ENCODE measurements at places on chromosomes 1 and 21.
A peak's percentile ranks its signal among the peaks of the same experiment; 100 is the strongest.

GRCh38 chr1:9399510-9400424 lies 107.1 kb downstream of the SPSB1 start:
- peak; percentile 39 for DNase-seq

GRCh38 chr1:75487399-75487798 lies 123.5 kb downstream of the SLC44A5 start:
- DNase-seq, result no peak

DNA sequence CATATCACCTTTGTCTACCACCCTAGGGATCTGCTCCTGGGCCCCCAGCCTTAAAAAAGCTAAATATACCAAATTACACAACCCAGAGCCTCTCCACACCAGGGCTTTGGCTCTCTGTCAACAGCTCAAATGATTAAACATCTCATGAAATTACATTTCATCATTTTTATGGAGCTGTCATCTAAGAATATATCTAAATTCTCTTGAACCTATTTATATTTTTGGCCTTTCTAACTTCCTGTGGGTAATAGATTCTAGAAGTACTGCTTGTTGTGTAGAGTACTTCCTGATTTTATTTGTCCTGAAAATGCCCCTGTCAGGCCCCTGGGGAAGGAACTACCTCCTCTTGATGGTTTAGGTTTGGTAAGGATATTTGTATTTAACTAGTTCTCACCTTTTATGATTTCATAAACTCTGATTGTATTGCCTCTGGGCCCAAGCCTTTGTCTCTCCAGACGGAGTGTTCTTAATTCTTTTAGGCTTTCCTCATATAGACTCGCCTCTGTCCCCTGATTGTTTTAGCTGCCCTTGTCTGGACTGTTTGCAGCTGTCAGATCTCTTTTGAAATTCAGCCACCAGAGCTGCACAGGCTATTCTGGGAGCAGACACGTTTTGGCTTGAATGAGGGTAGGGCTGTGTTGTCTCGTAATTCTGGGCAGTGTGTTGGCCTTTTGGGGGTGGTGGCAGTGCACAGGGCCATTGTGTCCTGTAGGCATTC lies 16.6 kb downstream of the MYOG start:
- peak; percentile 37 for DNase-seq

DNA sequence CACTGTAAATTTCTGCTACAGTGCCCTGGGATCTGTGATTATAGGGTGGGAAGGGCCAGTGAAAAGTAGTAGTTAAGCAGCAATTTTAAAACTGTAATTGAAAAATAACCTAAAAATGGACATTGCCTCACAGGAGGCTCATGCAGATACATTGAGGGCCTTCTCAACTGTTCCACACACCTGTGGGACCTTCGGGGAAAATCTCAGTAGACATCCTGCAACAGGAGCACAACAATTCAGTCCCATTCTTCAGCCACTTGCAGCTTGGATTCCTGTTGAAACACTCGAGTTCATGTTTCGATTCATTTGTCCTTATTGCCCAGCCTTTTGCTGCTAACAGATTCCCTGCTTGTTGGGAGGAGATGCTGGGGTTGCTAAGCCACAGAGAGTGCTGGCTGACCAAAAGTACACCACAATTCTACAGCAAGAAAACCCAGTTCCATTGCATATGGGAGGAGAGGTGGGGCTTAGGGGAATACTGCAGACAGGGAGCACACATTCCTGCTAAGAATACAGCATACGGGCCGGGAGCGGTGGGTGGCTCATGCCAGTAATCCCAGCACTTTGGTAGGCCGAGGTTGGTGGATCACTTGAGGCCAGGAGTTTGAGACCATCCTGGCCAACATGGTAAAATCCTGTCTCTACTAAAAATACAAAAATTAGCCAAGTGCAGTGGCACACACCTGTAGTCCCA lies 4.5 kb downstream of the TMCC2 start:
- DNase-seq, result no peak

DNA sequence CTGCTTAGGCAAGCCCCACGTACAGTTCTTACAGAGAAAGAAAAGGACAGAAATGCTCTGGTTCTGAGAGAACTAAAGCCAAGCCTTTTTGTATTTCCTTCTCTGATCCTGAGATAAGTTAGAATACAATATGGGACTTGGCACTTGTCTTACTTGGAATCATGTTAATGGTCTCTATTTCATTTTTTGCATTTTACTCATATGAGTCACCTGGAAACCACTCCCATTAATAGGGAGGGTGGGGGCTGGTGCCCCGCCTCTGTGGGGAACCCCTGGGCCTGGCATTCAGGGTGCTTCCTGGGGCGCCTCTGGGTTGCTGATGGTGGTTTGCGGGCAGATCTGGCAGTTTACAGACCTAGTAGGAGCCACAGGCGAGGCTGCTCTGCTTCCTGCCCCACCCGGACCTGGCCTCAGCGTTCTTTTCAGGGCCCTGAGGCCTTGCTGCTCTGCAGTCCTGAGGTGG lies 26.7 kb downstream of the TSPAN2 start:
- DNase-seq, result no peak

- no peak for DNase-seq
Observed at GRCh38 chr1:157648317-157648716, 50.4 kb upstream of the FCRL4 start.

- DNase-seq, result no peak
Observed at GRCh38 chr1:178513278-178513983, 522 bp downstream of the TEX35 start.

GRCh38 chr1:150257624-150258585 lies at the start of gene CA14:
Gene CA14, plus strand, starts transcription at chr1:150257774. Its CDS starts 355 bp downstream, at chr1:150258129.
- no peak for DNase-seq

DNA sequence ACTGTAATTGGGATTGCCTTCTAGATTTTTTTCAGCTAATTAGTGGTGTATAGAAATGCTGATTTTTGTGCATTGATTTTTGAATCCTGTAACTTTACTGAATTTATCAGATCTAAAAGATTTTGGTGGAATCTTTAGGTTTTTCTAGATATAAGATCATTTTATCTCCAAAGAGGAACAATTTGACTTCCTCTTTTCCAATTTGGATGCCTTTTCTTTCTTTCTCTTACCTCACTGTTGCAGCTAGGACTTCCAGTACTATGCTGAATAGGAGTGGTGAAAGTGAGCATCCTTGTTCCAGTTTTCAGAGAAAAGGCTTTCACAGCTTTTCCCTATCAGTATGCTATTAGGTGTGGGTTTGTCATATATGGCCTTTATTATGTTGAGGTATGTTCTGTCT lies 53.6 kb downstream of the TESK2 start:
- DNase-seq, result no peak

DNA sequence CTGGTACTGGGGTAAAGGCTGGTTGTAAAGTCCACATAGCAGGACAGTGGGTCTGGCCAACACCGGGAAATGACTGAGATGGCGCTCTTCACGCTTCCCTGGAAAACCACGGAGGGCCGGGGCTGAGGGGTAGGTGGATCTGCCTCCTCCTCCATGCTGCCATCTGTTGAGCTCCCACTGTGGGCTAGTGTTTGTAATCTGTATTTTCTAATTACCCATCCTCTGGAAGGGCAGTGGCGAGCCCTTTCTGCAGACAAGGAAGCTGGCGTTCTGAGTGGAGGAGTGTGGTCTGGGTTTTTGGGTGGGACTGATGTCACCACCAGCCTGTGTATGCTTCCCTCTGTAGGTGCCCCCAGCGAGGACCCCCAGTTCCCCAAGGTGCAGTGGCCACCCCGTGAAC lies 34.1 kb upstream of the LHX4 start:
- DNase-seq, result no peak

- peak; percentile 35 for DNase-seq
Observed at GRCh38 chr21:45153358-45154318, 79.3 kb downstream of the ADARB1 start.

- DNase-seq, result no peak
Observed at GRCh38 chr1:180178511-180179161, 24.0 kb downstream of the QSOX1 start.

DNA sequence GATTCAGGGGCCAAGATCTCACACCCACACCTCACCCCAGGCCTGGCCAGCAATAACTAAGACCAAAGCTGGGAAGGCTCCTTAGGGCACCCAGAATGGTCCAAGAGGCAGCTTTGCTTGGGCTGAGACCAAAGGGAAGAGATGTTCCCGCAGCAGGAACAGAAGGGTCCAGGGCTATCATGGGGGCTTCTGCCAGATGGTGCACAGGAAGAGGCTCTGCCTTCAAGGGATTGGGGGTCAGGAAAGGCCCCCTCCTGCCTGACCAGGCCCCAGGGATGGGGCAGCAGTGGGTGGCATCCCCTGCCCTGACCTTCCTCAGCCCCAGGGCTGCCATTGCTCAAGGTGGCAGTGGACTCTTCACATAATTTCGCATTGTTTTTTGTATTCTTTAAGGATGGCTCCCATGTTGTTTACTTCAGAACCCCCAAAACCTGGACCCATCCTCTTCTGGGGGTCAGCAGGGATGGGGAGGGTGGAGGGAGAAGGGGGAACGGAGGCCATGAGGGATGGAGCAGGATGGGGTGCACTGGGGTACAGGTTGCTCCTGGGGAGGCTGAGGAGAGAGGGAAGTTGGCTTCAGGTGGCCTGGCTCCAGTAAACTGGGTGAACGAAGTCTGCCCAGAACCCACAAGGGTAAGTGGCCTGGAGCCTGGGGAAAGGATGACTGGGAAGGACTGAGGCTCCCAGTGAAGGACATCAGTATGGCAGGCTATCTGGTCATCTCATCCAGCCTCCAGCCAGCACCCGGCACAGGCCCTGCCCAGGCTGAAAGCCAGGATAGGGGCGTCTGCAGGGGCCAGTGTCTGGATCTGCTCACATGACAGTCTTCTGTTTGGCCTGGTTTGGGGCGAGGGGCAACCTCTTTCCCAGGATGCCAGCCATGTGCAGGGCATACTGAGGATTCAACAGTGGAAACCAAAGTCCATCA lies 2.6 kb upstream of the NADK start:
- DNase-seq, result no peak

DNA sequence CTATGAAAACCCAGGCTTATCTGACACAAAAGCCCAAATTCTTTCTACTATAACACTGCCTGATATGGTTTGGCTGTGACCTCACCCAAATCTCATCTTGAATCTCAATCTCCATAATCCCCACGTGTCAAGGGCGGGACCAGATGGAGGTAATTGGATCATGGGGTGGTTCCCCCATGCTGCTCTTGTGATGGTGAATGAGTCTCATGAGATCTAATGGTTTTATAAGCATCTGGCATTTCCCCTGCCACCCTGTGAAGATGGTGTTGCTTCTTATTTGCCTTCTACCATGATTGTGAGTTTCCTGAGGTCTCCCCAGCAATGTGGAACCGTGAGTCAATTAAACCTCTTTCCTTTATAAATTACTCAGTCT lies 123.3 kb upstream of the USP24 start:
- no peak for DNase-seq

GRCh38 chr1:218374401-218375353 lies 29.5 kb downstream of the TGFB2 start:
- no peak for DNase-seq

- DNase-seq, result peak; percentile 43
Observed at GRCh38 chr21:16454399-16454798, 724.6 kb downstream of the USP25 start.

- no peak for DNase-seq
Observed at GRCh38 chr1:245153552-245154428, 995 bp upstream of the KIF26B start.

- no peak for DNase-seq
Observed at GRCh38 chr1:181784039-181784683, 277.4 kb downstream of the ZNF648 start.

- no peak for DNase-seq
Observed at GRCh38 chr1:167499664-167500101, 18.6 kb downstream of the CD247 start.

GRCh38 chr1:164560121-164560541 lies 1.1 kb downstream of the PBX1 start:
- peak; percentile 20 for DNase-seq

DNA sequence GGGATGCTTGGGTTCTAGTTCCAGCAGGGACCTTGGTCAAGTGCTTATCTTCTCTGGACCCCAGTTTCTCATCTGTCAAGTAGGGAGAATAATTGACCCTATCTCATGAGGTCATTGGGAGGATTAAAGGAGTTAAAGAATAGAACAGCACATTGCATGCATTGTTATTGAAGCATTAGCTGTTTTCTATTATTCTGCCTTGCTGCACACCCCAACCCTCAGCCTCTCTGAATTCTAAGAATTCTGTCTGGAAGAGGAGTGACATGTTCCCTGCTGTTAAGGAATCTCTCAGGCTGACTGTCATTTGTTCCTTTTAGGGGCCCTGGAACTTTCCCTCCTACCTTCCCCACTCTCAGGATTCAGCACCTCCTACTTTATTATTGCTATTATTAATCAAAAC lies 73.9 kb downstream of the NENF start:
- no peak for DNase-seq

DNA sequence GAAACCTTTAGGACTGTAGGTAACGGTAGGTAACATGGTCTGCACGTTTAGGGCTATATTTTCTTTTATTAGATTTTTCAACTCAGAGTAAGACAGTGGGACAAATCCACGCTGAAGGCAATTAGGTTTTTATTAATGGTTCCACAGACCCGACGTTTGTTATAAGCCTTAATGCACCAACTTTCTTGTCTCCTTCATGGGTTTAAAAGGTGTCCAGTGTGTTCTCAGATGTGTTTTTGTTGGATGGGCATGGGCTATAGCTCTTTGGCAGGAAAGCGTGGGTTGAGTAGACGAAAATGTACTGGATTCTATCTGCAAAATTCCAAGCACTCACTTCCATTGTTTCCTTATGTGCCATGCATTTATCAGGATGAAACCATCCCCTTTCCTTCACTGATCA lies 88.0 kb upstream of the SIM2 start:
- DNase-seq, result no peak

DNA sequence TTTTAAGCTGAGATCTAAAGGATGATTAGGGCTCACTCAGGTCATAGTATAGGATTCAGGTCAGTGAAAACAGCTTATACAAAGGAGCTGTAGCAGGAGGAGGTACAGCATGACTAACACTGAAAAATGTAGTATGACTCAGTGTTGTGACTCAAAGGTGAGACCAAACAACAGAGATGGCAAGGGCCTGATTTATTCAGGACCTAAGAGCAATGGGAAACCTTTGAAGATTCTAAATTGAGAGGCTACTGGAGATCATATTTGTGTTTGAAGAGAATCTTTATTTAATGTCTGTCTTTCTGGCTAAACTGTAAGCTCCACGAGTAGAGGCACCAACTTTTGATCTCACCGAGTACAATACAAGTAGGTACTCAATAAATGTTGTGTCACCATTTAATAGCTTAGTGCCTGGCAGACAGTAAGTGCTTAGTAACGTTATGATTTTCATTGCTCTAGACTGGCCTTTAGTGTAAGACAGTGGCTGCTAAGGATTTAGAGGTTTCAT lies 43.5 kb downstream of the PRKAA2 start:
- peak; percentile 80 for DNase-seq

DNA sequence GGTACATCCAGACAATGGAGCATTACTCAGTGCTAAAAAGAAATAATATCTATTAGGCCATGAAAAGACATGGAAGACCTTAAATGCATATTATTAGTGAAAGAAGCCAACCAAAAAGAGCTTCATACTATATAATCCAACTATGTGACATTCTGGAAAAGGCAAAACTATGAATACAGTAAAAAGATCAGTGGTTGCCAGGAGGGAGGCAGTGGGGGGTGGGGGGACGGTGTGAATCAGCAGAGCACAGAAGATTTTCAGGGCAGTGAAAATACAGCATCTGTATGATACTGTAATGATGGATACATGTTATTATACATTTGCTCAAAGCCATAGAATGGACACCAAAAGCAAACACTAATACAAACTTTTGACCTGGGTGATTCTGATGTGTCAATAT lies 339.4 kb upstream of the SNX7 start:
- no peak for DNase-seq

GRCh38 chr1:233079574-233079973 lies 129.2 kb downstream of the NTPCR start:
- DNase-seq, result no peak

Data from HCEC 1CT (cell line).